ENCODE measurements at places on chromosomes 1 and 21.

GRCh38 chr1:17724150-17724549 lies 31.0 kb upstream of the ACTL8 start:
- DNase-seq: no peak

DNA sequence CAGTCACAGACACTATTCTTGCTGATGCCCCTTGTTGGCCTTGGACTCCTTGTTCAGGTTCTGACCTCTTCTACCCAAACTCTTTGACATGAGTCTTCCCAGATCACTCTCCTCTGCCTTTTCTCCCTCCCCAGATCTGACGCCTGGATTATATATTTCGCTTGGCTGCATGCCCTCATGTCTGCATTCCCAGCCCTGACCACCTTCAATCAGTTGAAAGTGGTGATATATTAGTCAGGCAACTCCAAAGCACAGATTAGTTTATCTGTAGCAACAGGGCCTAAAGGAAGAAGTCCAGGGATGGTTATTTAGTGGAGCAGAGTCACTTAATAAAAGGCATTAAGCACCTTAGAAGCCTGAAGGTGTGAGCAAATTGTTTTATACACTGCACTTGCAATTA lies 110.0 kb upstream of the GUCA2B start:
- DNase-seq: no peak

GRCh38 chr1:242691610-242691945 lies 167.1 kb upstream of the PLD5 start:
- DNase-seq: no peak

- no peak for DNase-seq
Observed at GRCh38 chr1:163844459-163844858, 522.7 kb downstream of the NUF2 start.

- DNase-seq: no peak
Observed at GRCh38 chr1:109570414-109570813, 22.0 kb downstream of the GNAI3 start.

DNA sequence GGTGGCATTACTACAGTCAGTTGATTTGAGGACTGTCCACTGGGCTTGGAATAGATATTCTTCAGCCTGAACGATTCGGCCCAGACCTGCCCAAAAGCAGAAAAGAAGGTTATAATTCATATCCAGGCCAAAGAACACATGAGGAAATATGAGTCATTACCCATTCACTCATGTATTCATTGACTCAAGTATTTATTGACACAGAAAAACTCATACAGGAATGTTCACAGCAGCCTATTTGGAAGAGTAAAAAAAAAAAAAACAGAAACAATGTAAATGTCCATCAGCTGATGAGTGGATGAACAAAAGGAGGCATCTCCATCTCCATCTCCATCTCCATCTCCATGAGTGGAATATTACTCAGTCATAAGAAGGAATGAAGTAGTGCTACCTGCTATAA lies 15.9 kb downstream of the ZMYND12 start:
- no peak for DNase-seq

DNA sequence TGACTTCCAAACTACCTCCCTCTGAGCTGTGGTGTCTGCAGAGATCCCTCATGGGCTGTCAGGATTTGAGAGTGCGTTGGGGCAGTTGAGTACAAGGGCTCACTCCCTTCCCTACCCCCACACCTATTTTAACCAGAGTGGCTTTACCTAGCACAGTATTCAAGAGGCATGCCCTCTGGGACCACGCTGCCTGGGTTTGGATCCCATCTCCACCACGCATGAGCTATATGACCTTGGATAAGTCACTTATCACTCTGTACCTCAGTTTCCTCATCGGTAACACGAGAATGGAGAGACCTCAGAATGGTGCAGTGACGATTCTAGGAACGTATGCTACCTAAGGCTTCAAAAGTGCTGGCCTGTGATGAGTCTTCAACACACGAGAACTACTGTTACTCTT lies 147.3 kb upstream of the WNT4 start:
- no peak for DNase-seq

DNA sequence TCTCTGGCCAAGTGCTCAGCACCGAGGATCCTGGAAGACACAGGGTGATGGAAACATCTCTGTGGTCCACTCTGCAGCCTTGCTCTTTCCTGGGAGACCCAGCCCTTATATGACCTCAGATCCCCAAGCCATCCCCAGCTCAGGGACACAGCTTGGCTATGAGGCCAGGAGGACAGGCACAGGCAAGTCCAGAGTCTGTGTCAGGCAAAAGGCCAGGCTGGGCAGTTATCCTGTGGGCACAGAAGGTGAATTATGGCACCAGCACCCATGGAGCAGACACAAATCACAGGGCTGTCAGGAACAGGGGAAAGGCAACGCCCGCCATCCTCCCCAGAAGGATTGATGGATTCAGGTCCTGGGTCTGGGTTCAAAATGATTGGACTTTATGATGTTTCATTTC lies 52.1 kb upstream of the SCMH1 start:
- no peak for DNase-seq

DNA sequence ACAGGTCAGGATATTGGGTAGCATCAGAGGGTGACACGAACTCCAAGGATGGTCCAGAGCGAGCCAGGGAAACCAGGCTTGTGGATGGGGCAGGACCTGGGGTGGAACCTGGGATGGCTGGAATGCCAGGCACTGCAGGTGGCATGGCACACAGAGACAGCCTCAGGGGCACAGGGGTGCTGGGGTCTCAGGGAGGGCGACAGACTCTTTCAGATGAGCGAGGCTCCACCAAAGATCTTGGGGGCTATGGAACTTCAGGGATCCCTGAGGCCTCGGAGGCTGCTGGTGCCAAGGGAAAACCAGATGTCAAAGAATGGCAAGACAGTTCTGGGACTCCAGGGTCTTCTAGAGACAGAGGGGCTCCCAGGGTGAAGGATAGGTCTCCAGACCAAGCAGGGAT lies 21.4 kb downstream of the IGFN1 start:
- DNase-seq: no peak

DNA sequence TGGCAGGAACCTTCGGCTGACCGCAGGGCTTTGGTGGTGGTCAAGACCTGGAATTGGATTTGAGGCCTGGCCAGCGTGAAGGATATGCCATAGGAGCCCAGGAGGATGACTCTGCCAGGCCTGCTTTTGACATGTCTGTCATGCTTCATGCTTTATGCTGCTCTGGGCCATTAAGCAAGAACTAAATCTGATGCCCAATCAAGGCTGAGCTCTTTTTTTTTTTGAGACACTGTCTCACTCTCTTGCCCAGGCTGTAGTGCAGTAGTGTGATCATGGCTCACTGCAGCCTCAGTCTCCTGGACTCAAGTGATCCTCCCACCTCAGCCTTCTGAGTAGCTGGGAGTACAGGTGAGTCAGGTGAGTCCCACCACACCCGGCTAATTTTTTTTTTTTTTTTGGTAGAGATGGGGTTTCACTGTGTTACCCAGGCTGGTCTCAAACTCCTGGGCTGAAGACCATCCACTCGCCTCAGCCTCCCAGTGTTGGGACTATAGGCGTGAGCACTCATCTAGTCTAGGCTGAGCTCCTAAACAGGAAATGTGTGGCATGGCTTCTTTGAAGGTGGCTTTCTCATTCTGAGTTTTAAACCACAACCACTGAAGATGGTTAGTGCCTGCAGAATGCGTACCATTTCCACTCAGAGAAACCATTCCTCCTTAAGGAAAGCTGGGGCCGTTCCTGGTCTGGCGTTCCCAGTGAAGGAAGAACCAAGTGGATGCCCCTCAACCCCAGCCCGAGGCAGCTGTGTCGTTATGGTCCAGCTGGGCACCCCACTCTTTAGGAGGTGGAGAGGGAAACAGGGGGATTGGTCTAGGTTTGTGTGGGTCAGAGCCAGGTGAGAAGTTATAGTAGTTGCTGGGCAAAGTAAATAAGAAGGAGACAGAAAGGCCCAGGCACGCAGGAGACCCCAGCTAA lies 34.2 kb upstream of the ATP5PO start:
- DNase-seq: no peak

- no peak for DNase-seq
Observed at GRCh38 chr1:118716775-118717174, 271.4 kb downstream of the TBX15 start.

DNA sequence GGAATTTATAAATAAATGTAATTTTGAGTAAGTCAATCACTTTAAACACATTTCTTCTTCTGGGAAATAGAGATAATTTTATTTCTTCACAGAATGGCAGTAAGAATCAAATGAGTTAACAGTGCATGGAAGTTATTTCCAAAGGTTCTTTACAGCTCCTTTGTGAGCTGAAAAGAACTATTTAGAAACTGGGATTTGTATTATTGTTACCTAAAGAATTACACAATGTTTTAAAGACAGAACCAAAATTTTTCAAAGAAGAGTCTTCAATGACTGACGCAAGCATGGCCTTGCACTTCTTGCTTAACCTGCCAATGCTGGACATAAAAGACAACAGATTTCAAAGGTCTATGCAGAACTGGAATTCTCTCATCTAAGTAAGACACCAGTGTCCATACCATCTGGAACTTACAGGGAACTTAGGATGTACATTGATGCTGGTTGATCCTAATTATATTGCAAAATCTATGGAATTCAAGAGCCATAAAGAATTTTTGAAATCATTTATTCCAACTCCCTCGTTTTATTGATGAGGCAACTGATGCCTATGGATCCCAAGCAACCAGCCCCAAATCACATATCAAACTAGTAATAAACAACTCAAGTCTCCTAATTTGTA lies 2.7 kb downstream of the COLGALT2 start:
- no peak for DNase-seq

- DNase-seq: no peak
Observed at GRCh38 chr1:201531551-201532425, 7.1 kb upstream of the NAV1 start.

- DNase-seq: no peak
Observed at GRCh38 chr1:192633533-192634253, 2.3 kb upstream of the RGS13 start.

- no peak for DNase-seq
Observed at GRCh38 chr1:111192658-111193519, 7.6 kb downstream of the DENND2D start.

GRCh38 chr1:21626921-21627339 lies 42.2 kb downstream of the RAP1GAP start:
- no peak for DNase-seq

DNA sequence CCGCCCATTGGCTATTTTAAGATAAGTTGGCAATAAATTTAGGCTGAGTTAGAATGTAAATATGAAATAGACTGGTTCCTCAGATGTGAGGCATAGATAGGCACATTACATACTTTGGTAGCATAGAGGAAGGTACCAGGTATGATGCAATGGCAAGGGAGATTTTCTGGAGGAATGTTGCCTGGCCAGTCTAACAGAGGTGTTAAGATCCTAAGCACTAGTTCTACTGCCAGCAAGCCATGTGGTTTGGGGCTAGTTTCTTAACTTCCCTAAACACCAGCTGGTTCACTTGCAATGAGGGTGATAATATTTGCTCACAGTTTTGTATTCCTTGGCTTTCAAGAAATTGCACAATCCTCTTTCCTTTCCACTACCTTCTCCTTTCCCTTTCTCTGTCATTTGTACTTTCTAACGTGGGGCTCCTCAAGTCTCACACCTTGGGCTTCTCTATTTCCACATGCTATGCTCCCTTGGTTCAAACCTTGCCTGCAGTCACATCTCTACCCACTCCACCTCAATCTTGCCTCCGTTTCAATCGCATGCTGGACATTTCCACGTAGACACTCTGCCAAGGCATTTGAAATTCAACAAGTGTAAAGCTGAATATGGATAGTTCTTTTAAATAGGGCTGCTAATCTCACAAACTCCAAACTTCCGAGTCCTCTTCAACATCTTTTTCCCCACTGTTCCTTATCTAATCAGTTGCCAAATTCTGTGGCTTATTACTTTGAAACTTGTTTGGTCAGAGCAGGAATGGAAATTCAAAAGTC lies 4.7 kb upstream of the CD55 start:
- no peak for DNase-seq

DNA sequence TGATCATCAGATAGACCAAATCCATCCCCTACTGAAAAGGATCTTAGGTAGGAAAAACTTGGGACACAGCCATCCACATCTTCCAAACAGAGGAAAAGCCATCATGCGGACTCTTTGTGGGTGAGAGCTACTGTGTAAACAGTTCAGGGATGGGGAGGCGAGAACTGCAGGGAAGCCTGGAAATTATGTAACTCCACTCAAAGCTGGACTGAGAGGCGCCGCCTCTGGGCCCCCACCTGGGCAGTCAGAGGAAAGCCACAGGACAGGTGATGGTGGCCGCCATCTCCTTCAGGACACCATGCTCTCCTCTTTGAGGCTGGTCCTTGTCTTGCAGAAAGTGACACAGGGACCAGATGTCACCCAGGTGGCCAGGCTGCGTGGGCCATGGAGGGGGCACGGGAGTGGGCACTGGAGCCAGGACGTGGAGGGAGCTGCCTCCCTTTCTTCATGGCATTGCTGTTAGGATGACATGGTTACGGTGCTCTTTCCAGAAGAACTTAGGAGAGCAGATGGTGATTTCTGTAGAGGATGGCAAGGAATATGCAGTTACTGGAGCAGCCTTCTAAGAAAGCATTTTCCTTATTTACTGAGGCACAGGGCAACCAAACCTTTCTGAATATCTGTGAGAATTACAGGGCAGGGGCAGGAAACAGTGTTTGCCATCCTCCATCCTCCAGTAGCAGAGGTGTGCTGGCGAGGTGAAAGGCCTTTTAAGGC lies 32.0 kb upstream of the TDRD10 start:
- no peak for DNase-seq

DNA sequence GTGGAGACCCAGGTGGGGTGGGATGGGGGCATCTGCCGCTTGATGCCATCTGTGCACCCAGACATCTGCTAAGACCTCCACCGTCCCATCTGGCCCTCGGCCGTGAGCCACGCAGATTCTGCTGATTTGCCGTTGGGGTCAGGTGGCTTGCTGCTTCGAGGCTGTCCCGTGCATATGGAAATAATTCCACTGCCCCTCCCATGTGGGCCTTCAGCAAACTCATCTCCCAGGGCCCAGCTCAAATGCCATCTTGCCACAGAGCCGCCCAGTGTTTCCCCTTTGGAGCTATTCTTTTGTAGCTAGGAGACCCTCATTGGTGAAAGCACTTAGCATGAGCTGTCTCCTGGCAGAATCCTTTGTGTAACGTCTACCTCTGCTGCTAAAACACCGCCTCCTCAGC lies 99.8 kb downstream of the KAZN start:
- DNase-seq: no peak

GRCh38 chr21:41418956-41419680 lies 6.9 kb upstream of the MX1 start:
- no peak for DNase-seq

DNA sequence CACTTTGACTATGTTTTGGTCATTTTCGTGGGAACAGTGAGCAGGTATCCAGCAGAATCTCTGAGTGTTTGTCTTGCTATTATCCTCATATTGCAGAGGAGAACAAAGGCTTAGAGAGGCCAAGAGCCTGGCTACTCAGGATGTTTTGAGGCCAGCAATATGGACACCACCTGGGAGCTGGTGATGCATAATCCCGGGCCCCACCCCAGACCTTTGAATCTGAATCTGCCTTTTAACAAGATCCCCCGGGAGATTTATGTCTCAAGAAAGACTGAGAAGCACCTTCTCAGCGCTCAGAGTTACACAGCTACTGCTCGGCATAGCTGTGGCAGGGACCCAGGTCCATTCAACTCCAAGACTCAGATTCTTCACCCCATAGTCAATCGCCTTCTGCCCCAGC lies 72.8 kb downstream of the PTPRU start:
- no peak for DNase-seq

All from NCI-H1930 (cell line).